Endothelial cell (in vitro differentiated cells): ENCODE measurements at places on chromosomes 3 and 15.

GRCh38 chr3:147191795-147192385, 214.5 kb downstream of the ZIC4 start:
- DNase-seq = peak; percentile 72

DNA sequence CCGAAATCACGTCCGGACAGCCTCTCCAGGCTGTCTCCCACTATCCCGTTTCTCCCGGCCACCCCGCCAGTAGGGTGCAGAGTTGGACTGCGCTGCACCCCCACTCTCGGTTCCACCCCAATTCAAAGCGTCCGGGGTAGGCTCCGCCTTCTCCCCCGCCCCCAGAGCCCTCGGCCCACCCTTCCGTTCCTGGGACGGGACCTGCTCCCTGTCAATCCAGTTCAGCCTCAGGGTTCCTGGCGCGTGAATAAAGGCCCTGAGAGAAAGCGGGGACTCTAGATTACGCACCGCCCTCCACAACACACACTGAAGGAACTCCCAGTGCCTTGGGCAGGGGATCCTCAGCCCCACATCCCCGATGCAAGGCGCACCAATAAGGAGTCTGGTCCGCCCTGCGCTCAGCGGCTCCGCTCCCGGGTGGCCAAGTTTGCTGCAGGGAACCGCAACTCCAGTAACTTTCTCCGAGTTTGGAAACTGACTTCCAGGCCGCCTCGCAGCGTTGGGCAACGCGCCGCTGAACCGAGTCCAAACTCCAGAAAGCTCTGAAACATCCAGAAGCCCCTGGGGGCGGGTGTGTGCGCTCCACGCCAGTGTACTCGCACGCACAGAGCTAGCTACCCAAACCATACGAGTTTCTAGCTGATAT, 1.9 kb downstream of the ADAMTS9 start:
- DNase-seq = peak; percentile 80

DNA sequence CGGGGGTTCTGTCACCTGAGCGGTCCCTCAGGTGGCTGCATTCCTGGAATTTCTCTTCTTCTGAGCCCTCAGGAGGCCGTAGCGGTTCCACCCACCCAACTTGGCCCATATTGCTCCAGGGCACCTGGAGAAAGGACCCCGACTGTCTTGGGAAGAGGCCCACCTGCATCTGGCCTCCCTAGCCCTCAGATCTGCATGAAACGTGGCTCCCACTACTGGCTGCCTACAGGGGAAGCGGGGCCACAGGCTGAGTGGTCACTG, 9.9 kb upstream of the ANPEP start:
- no peak for DNase-seq

- no peak for DNase-seq
These were observed 86.6 kb downstream of the MSL2 start for GRCh38 chr3:136109499-136109898.

- no peak for DNase-seq
These were observed 267.0 kb downstream of the ZBTB20 start for GRCh38 chr3:114880078-114880477.

GRCh38 chr3:195817578-195818135, 5.9 kb upstream of the MUC4 start:
- no peak for DNase-seq

DNA sequence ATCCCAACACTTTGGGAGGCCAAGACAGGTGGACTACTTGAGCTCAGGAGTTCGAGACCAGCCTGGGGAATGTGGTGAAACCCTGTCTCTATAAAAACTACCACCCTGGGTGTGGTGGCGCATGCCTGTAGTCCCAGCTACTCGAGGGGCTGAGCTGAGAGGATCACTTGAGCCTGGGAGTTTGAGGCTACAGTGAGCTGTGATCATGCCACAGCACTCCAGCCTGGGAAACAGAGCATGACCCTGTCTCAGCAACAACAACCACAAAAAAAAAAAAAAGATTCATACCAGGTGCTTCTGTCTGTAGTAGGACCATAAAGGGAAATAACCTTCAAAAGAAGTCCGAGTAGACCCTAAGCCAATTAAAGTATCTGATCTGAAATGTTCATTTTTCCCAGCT, 94.5 kb downstream of the SERPINI1 start:
- no peak for DNase-seq

DNA sequence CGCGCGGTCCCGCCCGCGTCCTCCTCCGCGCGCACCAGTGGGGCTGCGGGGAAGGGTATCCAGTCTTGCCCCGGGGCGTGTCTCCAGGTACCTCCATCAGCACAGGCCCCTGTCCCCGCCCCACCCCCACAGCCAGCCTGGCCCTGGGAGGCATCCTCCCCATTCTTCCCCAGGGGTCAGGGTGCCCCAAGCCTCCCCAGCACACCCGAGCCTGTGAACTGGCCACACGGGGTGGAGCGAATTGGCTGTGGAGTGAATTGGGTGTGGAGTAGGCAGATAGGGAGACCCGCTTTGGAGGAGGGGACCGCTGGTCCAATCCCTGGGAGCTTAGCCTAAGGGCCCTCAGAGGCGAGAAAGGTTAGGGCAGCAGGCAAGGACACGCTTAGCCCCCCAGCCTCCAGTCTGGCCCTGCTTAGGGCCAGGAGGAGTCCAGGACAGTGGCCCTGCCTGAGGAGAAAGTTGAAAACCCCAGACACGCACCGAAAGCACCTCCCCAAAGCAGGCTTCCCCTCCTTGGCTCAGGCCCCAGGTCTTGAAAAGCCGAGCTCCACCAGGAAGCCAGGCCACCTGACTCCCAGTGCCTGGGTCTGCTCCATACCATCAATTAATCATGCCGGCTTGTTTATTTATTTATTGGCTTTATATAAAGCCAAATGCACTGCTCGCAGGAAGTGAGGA, 107.7 kb upstream of the SLC6A11 start:
- no peak for DNase-seq

DNA sequence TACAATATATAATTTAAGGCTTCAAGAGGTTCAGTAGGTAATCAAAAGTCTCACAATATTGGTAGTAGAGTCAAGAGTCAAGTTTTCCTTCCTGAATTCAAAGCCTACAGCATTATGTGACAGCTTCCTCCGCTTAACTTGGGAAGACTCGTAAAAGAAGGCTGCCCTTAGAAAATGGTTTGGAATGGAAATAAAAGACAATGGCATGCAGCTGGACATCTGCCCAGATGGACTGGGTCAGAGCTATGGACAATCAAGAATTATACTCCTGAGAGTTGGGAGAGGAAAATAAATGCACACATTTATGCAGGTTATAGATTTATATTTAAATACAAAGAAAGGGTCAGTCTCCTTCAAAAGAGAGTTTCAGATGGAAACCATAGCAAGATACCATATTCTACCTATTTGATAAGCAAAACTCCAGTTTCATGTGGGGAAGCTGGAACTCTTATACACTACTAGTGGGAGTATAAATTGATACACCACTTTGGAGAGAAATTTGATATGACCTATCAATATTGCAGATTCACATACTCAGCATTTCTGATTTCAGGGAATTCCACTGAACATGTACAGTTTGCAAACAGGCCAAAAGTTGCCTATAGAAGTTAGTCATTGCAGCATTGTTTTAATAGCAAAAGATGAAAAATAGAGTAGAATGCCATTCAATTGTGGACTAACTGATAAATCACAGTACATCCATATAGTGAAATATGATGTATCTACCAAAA, 6.1 kb downstream of the CRYBG3 start:
- no peak for DNase-seq

- no peak for DNase-seq
These were observed 92.0 kb downstream of the TMEM108 start for GRCh38 chr3:133130168-133130567.

- no peak for DNase-seq
These were observed 57.6 kb upstream of the BCL6 start for GRCh38 chr3:187802928-187803259.

DNA sequence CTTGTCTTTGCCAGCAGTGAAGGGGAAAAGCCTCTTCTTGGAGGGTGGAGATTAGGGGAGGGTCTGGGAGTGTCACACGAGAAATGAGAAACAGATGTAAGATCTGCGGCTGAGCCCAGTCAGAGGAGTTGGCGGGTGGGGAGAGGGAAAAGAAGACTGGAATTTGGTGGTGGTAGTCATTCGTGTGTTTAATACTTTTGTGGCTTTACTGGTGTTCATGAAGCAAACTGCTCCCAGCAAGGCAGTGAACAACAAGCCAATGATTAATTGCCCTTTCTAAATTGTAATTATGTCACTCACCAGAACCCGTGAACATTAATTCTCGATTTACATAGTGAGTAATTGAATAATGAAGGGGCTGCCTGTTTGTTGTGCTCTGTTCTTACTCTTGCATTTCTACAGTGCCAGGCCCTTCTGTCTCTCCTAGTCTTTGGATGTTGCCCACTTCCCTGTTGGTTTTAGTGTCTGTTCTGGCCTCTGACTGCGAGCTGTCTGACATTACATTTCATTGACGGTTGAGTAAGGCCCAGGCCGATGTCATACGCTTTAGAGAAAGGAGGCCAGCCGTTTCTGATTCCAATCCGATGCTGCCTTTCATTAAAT, 78.0 kb downstream of the CHCHD6 start:
- no peak for DNase-seq

- no peak for DNase-seq
These were observed 95.4 kb upstream of the AGBL1 start for GRCh38 chr15:85984241-85984640.

- DNase-seq = no peak
These were observed 589.6 kb downstream of the PDCD6IP start for GRCh38 chr3:34387826-34388564.

GRCh38 chr15:99283717-99284116, 32.4 kb downstream of the LRRC28 start:
- no peak for DNase-seq

GRCh38 chr15:74158855-74159650, 14.5 kb upstream of the ISLR start:
- DNase-seq = no peak

- no peak for DNase-seq
These were observed 240.8 kb downstream of the ADAMTS17 start for GRCh38 chr15:100100926-100101325.

- DNase-seq = no peak
These were observed 1011.9 kb downstream of the VGLL3 start for GRCh38 chr3:85979034-85979433.

GRCh38 chr3:133301194-133301593, 98.7 kb upstream of the BFSP2 start:
- no peak for DNase-seq

DNA sequence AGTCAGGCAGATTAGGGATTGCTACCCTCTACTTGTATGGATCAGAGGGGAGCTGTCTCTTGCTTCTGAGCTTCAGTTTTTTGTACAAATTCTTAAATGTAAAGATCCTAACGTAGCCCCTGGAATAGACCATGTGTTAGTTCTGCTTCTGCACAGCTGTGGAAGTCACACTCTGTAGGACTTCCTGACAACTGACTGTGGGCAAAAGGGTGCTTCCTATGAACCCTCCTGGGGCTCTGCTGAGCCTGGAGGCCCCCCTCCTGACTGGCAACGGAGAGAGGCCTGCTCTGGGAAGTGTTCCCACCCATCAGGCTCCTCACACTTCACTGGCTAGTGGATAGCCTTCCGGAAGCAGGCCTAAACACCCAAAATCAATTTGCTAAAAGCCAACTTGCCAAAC, 131.0 kb downstream of the RPLP1 start:
- DNase-seq = no peak

DNA sequence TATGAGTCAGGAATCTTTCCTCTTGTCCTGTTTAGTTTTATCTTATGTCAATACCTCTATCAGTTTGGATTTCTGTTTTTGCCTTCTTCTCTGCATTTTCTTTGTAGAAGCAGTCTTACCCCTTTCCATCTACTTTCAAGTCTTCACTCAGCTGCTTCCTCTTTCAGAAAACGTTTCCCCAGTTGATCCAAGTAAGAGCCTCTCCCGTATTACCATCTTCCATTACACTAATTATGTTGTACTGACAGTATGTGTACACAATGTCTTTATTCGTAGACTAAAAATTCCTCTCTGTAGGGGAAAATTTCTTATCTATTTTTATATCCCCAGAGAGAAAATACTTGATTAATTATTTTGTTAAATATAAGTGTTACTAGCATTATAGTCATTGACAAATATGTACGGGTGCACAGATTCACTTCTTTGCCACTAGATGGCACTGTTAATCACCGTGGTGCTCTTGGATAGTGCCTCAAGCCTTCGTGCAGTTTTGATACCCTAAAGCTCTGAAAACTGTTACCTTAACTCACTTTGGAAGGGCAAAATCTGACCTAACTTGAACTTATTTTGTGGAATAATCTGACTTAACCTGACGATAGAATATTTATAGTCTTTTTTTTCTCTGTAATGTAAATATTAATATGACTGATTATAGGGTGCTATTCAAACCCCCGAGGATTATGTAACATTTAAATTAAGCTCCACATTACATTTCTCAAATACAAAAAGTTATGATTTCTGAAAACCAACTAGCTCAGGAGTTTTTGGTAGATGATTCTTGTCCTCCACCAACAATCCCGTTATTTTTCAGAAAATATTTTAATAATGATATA, 74.2 kb upstream of the POU1F1 start:
- peak; percentile 9 for DNase-seq

GRCh38 chr15:98878172-98878571, 129.4 kb downstream of the PGPEP1L start:
- DNase-seq = no peak

GRCh38 chr15:95912280-95912625, 418.2 kb upstream of the NR2F2 start:
- no peak for DNase-seq

- DNase-seq = no peak
These were observed 41.1 kb upstream of the APH1B start for GRCh38 chr15:63236272-63236671.

- DNase-seq = no peak
These were observed 107.2 kb downstream of the THRB start for GRCh38 chr3:24387493-24387892.

DNA sequence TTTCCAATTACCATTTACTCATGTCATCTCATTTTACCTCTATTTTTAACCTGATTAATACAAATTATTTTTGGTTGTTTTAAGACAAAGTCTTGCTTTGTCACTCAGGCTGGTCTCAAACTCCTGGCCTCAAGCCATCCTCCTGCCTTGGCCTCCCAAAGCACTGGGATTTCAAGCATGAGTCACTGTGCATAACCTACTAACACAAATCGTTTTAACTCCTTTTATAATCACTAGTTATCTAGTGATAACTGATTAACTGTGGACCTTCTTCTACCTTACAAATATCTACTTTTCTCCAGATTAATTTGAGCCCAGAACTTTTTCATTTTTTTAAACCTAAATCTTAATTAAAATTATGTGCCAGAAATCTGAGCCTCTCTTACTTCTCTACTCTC, 4.6 kb downstream of the ATP13A3 start:
- DNase-seq = no peak

DNA sequence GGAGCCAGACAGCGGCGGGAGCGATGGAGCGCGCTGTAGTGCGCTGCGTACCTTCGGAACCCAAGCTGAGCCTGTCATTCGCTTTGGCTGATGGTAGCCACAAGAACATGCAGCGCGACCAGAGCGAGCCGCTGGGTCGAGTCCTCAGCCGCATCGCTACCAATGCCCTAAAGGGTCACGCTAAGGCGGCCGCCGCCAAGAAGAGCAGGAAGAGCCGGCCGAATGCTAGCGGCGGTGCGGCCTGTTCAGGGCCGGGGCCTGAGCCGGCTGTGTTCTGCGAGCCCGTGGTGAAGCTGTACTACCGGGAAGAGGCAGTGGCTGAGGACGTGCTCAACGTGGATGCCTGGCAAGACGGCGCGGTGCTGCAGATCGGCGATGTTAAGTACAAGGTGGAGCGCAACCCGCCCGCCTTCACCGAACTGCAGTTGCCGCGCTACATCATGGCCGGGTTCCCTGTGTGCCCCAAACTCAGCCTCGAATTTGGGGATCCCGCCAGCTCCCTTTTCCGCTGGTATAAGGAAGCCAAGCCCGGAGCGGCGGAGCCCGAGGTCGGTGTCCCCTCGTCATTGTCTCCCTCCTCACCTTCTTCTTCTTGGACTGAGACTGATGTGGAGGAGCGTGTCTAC, 498 bp downstream of the PDE12 start:
- peak; percentile 41 for DNase-seq

GRCh38 chr3:134052370-134052769, 22.6 kb upstream of the SLCO2A1 start:
- no peak for DNase-seq
